ENCODE measurements at places on chromosomes 2 and 18.

GRCh38 chr18:63264871-63265270 is 54.7 kb downstream of the BCL2 start:
- no peak for DNase-seq

DNA sequence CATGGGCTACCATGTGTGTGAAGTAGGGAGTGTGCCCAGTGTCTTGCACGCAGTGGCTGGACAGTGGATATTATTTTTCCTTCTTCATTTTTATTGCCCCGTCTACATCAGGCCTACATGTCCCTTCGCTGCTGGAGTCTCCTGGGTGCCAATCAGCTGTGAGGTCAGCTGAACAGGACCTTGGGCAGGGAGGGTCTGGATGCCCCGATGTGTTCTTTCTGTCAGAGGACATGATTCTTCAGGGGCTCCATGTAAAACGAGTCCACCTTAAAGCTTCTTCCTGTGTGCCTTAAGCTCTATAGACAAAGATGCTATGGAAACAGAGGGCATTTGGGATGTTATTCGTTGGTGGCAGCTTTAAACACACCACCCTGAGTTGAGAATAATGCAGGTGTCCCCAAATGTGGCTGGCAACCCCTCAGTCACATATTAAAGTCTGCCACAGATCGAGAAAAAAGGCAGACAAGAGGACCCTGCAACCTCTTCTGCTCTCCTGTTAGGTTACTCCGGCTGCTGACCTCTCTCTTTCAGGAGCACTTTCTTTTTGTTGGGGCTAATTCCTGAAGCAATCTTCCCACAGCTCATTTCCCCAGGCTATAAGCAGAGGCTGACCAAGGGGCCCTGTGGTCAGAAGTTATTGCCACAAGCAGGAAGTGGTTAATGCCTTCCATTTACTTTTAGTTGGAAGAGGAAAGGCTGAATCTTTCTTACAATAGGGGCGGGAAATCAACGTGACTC is 20.0 kb downstream of the GREB1 start:
- peak; percentile 3 for DNase-seq

DNA sequence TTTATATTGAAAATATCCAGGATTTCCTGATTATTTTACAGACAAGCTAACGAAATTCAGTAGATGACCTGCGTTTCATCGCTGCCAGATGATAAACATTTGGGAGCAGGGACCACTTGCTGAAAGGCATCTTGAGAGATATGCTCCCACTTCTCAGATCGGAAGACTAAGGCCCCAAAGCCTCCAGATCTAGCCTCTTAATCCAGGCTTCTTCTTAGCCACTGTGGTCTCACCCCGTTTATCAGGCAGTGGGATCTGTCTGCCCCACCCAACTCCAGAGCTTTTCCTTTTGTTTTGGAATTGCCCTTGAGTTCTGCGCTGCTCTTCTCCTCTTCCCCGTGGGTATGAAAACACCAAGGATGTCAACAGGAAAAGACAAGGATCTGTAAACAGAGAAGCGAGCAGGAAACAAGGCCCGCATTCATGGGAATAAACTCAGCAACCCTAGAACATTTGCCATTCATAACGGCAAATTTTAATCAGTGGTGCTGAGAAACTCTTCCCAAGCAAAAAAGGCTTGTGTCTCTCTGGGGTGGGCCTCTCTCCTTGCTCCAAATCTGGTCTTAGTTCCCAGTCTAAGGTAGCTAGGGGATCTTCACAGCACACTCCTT is 21.4 kb downstream of the MYL12B start:
- no peak for DNase-seq

- no peak for DNase-seq
These were observed 42.9 kb downstream of the OTX1 start for GRCh38 chr2:63093502-63093901.

DNA sequence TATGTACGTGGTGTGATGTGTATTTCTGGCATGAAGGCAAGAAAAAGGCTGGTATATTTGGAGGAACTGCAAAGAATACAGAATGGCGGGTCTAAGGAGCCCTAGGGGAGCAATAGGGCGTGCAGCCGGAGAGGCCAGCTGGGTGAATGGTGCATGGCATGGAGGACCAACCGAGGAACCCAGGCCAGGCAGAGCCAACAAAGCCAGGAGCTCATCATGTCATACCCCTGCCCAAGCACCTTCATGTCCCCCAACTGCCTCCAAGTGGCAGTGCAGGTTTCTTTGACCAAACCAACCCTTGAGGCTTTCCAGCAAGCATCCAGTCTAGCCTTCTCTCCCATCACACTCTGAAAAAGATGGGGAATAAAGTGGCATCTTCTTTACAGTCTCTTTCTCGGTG is 8.9 kb upstream of the KCNK3 start:
- DNase-seq, result no peak

Data from kidney glomerular epithelial cell (primary cell).